ENCODE measurements at places on chromosomes 12 and 14.
A peak's percentile ranks its signal among the peaks of the same experiment; 100 is the strongest.

DNA sequence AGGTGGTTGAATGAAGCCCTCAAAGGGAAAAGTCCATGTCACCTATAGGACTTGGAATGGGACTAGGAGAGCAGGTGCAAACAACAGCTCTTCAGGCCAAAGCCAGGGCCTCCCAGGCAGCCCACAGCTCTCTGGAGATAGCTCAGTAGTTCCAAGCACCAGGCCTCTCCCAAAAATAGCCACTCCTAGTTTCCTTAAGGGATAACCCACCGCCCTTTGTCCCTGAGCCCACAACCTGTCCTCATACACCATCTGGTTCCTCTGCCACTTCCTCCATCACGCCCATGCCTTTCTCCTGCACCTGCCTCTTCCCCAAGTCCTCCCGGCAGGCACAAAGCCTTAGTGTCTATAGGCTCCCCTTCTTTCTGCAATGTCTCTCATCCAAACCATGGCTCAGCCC lies 2.1 kb downstream of the RAB15 start:
- no peak for DNase-seq

DNA sequence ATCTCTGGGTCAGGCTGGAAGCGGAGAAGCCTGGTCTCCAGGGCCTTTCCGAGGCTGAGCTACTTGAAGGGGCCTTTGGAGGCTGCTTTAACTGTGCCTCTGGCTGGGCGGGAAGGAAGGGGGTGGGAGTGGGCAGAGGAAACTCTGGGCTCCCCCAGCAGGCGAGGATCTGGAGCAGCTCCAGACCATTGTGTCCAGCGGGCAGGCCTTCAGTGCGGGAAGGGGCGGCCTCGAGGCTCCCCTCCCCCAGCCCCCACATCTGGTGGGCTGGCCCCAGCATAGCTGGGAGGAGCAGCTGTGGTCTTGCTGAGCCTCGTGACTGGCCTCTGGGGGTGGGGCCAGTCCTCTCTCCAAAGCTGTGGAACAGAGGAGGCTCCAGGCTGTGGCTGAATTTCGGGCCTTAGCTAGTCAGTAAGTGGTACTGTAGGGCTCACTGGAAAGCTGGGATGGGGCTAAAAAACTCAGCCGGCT lies 3.4 kb downstream of the TAMALIN start:
- no peak for DNase-seq

DNA sequence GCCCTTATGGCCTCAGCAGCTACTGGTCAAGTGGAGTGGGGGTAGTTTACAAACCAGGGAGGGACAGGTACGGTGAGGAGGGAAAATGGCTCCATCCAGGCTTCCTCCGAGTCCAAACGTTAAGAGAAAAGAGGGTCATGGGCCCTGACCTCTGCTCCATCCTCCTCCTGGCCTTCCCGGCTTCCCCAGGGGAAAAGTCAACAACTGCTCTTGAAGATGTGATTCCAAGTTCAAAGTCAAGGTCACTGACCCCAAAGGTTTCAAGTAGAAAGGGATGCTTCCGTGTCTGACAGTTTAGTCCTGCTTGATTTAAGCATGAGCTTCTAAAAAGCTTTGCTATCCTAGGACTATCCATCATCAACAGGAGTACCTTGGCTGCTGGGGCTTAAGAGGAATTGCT lies 28.5 kb downstream of the CCDC88C start:
- no peak for DNase-seq

DNA sequence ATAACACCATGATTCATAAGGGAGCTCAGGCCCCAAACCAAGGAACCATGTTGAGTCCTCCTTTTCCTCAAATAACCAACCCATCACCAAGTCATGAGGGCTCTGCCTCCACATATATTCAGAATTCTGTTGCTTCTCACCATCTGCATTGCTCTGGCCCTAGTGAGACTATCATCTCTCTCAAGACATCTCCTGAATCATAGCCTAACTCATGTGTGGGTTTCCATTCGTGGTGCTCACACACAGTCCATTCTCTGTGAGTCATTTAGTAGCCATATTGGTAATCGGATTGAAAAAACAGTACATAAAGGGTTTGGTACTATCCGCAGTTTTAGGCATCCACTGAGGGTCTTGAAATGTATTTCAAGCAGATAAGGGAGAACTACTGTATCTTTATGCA lies 5.1 kb upstream of the SLC38A2 start:
- no peak for DNase-seq

DNA sequence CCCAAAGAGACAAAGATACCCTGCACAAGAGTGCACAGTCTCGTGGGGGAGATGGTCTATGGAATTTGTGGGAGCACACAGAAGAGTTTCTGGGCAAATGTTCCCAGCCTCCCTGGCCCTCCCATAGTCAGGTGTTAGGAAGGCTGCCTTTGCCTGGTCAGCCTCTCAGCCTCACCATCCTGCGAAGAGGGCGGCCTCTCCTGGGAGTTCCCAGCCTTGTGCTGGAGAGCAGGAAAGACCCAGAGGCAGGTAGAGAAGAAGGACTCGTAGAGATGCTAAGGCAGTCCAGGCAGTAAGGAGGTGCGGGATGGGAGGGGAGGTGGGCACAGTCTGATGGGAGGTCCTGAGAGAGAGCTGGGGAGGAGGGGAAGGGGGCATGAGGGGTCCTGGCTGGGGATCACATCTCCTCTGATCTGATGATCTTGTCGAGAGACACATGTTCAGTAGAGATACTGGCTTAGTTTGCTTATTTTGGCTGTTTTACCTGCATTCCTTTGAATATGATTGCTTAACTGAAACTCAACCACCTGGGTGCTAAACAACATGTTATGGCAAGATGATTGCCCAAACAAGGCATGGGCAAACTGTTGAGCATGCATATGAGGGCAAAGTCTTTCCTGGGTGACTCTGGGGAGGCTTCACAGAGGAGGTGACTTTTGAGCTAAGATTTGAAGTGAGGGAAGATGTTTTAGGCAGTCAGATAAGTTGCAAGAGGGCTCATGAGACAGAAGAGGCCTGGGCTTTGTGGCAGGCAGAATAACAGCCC lies 10.5 kb downstream of the SERPINA6 start:
- no peak for DNase-seq

- peak; percentile 52 for DNase-seq
Observed at GRCh38 chr12:119447618-119448017, 113.1 kb downstream of the CCDC60 start.

- no peak for DNase-seq
Observed at GRCh38 chr14:94480809-94481208, 4.8 kb upstream of the SERPINA9 start.

DNA sequence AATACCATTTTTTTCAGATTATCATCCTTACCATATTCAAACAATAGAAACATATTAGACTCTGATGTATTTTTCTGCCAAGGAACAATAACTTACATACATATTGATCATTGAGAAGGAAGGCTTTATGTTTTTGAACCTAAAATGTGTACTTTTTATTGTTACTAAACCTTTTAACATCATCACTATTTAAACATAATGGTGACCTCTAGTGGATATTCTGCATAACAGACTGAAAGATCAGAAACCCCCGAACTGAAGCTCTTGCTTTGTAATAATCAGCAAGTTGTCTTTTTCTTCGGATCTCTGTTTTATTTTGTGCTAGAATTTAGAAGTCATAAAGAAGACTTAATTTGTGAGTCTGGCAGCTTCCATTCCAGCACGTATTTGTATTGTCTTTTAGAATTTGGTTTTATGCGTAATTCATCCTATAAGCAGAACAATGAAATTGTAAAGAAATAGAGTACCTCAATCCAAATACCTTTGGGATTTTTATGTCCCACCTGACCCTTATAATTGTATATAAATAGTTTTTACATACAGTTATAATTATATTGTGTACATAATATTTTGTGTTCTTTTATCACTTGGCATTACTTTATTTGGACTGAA lies 125.9 kb upstream of the ATF1 start:
- DNase-seq = no peak

DNA sequence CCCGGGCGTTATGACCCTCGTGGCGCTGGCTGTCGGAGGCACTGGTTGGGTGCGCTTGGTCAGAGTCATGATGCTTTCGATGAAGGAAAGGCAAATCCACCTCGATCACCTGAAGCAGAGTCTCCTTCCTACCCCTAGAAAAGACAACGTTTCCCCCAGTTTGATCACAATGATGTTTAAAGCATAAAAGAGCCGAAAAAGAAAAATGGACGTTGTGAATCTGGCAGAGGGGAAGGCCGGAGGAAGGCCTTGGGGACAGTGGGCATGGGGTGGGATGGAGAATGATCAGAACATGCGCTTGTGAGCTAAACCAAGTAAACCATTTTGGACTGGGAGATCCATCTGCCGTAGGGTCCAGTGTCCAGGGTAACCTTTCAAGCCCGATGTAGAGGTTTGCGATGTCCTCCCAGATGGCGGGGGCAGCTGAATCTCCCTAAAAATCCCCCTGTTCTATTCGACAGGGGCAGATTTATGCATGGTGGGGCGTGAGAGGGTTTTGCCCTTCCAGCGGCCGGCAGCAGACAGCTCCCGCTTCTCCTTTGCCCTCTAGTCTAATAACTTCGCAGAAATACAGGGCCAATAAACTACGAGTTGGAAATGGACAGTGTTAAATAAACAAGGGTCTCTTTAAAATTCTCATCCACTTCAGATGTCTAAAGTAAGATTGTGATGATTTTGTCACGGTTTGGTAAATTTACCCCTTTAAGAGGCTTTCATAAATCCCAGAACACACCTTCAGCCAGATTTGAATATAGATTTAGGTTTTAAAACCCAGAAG lies 2.3 kb upstream of the OTX2 start:
- no peak for DNase-seq

All from GM12864 (cell line).